ENCODE measurements at places on chromosomes 6 and 20.

DNA sequence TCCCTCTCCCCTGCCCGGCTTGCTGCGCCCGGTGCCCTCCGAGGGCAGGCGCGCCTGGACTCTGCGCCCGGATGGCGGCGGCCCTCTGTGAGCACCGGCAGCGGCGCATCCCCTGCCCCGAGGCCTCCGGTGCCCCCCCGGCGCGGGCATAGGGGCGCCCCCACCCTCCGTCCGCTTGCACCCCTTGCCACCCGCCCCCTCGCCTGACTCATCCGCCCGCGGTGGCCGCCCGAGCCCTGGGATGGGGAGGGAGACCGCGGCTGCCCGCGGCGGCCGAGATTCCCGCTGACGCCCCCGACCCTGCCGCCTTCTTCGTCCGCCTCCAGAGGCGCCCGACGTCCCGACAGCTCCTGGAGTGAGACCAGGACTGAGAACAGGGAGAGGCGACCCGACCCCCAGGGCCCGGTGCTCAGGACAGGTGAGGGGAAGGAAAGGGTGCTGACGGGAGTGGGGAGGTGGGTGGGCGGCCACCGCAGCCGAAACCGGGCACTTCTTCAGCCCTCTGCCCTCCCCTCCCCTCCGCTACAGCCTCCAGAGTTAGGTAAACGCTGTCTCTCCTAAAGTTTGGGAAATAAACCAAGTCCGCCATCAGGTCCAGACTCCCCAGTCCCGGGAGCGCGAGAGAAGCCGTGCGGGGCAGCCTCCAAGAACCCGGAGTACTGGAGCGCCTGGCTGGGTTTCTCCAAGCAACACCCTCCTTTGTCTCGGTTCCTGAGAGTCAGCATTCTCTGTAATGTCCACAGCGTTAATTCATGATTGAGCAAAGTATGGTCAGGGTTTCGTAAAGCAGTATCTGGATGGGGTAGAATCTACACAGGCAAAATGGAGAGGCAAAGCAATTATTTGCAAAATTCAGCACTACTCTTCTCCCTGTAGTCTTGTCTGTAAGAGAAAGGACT is 539 bp downstream of the TMEM200A start:
- DNase-seq: peak; percentile 77

DNA sequence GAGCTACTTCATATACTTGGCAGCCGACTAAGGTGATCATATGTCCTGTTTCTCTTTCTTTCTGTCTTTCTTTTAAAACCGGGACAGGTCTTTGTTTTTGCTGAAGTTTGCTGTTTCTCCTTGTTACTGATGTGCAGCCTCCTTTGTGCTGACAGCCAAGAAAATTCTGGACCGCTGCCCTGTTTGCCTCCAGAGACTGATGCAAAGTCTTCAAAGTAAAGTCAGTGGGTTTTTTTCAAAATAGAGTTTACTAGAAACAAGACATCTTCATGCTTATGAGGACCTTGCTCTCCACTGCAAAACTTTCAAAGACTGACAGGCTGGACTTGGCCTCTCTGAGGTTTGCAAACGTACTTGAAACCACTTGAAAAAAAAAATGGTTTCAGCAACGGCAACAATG is 510.5 kb upstream of the MAP3K7 start:
- peak; percentile 64 for DNase-seq

- no peak for DNase-seq
Observed at GRCh38 chr6:15344831-15345230, 99.0 kb downstream of the JARID2 start.

GRCh38 chr6:33410711-33411631 is at the start of gene PHF1:
Gene PHF1 (plus strand): TSS chr6:33411014. CDS start chr6:33412264, 1,250 bp downstream.
- no peak for DNase-seq

DNA sequence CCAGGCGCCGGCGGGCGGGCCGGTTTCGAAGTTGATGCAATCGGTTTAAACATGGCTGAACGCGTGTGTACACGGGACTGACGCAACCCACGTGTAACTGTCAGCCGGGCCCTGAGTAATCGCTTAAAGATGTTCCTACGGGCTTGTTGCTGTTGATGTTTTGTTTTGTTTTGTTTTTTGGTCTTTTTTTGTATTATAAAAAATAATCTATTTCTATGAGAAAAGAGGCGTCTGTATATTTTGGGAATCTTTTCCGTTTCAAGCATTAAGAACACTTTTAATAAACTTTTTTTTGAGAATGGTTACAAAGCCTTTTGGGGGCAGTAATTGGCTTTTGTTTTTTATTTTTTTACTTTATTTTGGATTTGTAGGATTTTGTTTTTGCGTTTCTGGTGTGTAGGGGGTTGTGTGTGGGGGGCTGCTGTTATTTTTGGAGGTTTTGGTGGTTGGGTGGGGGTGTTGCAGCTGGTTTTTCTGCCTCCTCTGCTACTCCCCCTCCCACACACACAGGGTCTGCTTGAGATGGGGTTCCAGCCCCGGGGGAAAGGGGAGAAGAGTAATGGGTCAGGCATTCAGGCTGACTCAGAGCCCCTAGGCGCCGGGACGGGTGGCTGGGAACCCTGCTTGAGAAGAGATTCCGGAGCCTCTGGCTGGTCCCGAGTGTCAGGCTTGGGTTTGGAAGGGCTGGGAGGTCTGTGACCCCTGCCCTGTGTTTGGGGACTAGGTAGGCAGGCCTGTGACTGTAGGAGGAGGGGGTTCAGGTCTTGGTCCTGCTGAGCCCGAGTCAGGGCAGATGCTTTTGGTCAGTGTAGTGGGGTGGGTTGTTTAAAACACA is 2.0 kb downstream of the CEBPB start:
- DNase-seq: peak; percentile 90

DNA sequence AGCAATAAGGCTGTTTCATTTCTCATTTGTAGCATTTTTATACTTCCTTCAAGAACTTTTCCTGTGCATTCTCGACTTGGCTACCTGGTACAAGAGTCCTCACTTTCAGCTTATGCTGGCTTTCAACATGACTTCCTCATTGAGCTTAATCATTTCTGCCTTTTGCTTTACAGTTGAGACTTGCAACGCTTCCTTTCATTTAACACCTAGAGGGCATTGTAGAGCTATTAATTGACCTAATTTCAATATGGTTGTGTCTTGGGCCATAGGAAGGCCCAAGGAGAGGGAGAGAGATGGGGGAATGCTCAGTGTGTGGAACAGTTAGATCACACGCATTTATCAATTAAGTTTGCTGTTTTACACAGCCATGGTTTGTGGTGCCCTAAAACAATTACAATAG is 37.2 kb downstream of the SLC22A2 start:
- DNase-seq: no peak

- DNase-seq: no peak
Observed at GRCh38 chr20:58586565-58587093, 64.5 kb upstream of the STX16 start.

GRCh38 chr6:159978291-159979135 is 9.6 kb downstream of the IGF2R start:
- no peak for DNase-seq

DNA sequence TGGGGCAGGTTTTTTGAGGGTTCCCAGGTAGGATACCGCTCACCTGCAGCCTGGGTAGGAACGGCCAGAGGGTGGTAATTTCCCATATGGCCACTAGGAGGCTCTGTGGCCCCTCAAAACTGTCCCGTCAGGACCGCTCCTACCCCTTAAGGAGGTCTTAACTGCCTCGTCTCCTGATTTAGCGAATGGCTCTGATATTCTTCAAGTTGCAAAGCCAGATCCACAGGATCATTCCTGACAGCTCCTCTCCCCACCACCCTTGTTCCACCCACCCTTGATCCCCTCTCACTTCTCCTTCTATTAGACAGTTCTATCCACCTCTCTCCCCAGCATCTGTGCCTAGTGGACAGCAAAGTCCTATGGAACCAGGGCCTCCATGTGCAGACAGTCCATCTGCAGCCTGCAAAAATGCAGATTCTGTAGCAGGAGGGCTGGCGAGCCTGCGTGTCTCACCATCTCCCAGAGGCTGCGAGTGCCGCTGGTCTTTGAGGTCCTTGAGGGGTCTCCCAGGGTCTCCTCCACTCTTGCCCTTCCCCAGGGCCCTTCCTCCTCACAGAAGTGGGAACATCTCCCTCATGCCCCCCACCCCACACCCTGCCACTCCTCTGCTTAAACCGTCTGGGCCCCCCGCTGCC is 34.3 kb upstream of the ZBP1 start:
- DNase-seq: peak; percentile 88

GRCh38 chr20:54560357-54560756 is 85.0 kb downstream of the DOK5 start:
- DNase-seq: no peak

GRCh38 chr6:169527306-169527705 is 174.5 kb downstream of the WDR27 start:
- no peak for DNase-seq

DNA sequence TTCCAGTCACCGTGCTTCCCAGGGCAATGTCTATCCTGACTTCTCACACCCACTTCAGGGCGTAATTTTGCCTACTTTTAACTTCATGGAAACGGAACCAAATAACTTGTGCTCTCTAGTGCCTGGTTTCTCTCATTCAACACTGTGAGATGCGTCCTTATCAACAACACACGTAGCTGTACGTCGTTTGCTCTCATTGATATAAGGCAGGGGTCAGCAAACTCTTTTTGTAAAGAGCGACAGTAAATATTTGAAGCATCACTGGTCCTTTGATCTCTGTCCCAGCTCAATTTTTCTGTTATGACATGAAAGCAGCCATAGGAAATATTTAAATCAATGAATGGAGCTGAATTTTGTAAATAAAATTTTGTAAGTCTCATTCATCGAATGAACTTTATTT is 239.3 kb upstream of the KCNG1 start:
- no peak for DNase-seq

DNA sequence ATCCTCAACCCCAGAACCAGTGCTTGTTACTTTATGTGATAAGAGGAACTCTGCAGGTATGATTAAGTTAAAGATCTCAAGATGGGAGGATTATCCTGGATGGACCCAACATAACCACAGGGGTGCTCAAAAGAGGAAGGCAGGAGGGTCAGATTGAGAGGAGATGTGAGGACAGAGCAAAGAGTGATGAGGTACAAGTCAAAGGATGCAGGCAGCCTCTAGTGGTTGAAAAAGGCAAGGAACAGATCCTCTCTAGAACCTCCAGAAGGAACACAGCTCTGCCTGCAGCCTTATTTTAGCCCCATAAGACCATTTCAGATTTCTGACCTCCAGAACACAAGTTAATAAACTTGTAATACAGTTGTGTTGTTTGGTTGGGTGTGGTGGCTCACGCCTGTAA is 41.2 kb downstream of the PDSS2 start:
- DNase-seq: no peak

GRCh38 chr6:161151660-161152526 is 122.0 kb downstream of the AGPAT4 start:
- DNase-seq: no peak

DNA sequence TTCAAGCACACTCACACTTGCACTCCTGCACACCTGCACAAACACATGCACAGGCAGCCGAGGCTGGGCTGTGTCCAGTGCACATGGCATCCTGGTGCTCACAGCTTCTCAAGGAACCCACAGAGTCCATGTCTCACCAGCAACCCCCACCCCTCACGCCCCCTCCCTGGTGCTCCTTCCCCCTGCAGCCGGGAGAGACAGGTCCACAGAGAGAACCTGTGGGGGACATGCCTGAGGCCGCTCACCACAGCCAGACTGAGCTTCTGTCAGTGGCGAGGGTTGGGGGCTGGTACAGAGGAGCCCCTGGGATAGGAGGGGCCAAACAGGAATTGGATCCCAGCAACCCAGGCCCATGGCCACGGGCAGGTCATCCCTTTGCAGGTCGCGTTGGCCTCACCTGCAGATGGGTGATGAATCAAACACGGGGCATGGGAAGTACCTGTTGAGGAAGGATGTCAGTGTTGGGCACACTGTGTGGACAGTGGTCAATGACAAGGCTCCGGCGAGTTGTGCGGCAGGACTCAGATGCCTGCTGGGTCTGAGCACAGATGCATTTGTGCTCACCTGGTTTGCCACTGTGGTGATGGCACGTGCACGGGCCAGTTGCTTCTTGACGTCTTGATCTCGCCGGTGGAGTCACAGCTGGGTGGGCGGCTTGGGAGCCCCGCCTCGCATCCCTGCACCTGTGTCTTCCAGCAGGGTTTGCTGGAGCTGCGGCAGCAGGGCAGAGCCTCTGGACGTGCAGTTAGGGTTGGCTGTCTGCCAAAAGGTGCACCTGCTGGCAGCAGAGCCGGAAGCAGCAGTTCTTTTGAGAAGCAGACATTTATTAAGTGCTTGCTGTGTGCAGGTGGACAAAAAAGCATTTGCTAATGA is 113.0 kb downstream of the ERMARD start:
- DNase-seq: peak; percentile 26

DNA sequence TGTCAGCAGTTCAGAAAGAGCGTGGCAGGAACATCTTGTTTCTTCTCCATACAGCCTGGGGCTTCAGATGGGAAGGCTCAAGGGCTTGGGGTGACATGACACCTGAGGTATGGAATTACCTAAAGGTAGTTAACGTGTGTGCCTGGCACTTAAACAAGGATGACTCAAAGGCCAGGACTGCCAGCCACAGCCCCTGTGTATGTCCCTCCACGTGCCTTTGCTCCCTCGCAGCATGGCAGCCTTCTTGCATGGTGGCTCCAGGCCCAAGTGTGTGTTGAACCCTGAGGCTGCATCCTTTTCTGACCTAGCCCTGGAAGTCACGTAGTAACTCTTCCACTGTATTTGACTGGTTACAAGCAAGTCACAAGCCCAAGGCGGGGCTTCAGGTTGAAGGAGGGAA is 33.6 kb upstream of the MYL9 start:
- no peak for DNase-seq

GRCh38 chr20:23441850-23442313 is 2.4 kb downstream of the CSTL1 start:
- peak; percentile 95 for DNase-seq

- DNase-seq: no peak
Observed at GRCh38 chr6:91140449-91140848, 553.6 kb upstream of the MAP3K7 start.

- no peak for DNase-seq
Observed at GRCh38 chr6:45979311-45979710, 36.3 kb downstream of the CLIC5 start.

DNA sequence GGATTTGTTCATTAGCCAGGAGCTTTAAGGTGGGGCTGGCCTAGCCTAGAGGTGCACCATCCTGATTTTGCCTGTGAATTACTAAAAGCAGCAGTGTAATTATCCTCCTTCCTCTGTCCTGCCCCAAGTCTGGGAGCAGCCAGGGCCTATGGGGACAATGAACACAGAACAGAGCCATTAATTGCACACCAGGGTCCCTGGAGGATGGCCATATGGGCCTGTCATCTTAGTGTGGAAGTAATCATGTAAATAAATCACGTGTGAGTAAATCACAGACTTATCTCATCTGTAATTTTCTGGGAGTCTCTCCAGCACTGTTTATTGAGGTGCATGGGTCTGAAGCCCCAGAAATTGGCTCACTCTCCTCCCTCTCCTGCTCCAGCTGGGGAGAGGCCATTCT is 176.3 kb downstream of the LRFN2 start:
- DNase-seq: peak; percentile 75

- DNase-seq: no peak
Observed at GRCh38 chr6:142802124-142802523, 142.9 kb downstream of the HIVEP2 start.

- no peak for DNase-seq
Observed at GRCh38 chr20:10415013-10415650, 18.9 kb downstream of the MKKS start.

GRCh38 chr6:99746261-99746895 is 139.7 kb downstream of the PRDM13 start:
- DNase-seq: peak; percentile 89
